IPS DF 6.9 (cell line): ENCODE measurements at places on chromosomes 12 and 14.

DNA sequence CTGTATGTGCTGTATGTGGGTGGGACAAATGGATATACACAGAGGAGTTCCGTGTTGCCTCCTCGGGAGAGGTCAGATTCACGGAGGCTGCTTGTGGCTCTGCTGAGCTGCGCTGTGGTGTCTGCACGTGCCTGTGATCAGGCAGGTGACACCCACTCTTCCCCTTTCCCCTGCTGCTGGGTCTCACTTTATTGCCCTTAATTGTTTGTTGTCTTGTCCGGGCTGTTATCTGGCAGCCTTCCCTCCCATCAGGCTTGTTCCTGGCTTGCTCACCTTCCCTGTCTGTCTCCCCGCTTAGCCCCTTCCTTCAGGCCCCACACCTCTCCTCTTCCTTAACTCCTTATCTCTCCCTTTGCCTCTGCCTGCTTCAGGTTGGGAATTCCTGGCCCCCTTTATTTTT is 13.5 kb downstream of the WNT5B start:
- no peak for DNase-seq

DNA sequence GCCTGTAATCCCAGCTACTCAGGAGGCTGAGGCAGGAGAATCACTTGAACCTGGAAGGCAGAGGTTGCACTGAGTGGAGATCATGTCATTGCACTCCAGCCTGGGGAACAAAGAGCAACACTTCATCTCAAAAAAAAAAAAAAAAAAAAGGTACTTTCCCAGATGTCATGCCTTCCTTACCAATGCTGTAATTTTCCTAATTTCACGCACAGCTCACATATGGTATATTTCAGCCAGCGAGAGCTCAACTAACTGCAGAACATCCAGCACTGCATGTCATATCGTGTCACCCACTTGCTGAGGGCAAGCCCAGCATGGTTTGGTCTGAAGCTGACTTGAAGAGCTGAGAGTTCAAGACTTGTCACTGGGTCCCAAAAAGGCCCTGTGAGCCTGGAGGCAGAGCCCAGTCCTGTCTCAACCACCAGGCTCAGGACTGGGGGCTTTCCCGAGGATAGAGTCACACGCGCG is 29.0 kb downstream of the NFKBIA start:
- DNase-seq, result no peak

DNA sequence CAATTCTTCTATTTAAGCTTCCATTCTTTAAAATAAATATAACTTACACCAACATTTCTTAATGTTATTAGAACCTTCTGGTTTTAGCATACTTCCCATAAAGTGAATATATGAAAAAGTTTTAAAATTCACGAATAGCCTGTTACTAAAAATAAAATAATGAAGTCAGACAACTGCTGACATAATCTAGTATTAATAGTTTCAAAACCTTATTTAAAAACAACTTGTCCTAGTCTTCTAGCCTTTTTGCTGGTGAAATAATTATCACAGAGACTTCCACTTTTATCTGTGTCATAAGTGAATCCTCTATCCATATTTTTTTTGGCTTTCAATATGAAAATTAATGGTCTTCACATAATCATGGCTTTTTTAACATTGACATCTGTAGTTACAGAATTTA is 93.8 kb upstream of the MON2 start:
- DNase-seq, result no peak

DNA sequence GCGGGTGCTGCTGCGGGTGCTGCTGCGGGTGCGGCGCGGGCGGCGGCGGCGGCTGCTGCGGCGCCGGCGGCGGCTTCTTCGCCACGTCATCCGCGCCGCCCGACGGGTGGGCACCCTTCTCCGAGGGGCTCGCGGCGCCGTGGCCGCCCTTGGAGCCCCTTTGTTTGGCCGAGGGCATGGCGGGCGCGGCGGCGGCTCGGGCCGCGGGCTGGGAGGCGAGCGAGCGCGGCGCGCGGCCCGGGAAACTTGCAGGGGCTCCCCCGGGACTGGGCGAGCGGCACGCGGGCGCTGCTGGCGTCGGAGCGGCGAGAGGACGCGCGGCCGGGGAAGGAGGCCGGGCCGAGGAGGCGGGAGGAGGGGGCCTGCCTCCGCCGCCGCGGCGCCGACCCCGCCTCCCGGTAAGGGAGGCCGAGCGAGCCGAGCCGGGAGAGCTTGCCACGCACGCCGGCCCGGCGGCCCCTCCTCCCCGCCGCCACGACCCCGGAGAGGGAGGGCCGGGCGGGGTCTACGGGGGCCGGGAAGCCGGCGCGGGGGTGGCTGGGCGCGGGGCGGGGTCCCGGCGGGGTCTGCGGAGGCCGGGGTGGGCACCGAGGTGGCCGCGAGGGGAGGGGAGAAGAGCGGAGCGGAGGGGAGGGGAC is at the start of gene CKAP4:
Gene CKAP4, minus strand, starts transcription at position 347 of the 638 bp plus-strand sequence. Its CDS starts 169 bp downstream, at position 178.
- no peak for DNase-seq

DNA sequence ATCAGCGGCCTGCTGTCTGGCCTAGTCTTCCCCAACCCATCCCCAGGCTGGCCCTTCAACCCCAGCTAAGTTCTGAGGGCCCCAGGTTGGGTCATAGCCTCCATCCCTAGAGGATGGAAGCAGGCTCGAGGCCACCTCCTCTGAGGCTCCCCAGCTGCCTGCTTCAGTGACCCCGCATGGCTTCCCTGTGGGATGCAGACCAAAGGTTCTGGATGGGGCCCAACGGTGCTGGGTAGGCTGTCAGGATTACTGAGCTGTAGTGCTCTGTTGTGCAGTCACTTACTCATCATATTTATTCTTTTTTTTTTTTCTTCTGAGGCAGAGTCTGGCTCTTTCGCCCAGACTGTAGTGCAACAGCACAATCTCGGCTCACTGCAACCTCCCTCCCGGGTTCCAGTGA is 92.0 kb downstream of the IRF2BPL start:
- no peak for DNase-seq

DNA sequence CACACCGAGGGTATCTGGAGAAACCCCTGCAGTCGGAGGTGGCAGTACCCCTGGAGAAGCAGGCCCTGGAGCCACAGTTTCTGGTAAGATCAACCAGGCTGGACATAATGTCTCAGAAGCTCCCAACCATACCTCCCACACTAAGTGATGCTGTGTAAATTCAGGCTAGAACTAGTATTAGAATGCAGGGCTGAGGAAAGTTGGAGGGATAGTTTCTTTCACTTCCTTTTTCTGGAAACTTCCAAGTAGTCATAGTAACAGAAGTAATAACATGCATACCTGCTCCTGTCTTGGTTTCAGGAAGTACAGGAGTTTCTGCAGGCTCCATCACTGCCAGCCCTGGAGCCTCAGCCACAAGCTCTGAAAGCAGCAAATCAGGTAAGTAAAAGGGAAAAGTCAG is 228.1 kb upstream of the CNTN1 start:
- DNase-seq, result no peak

GRCh38 chr14:70879448-70879847 is 27.8 kb upstream of the PCNX1 start:
- no peak for DNase-seq

- no peak for DNase-seq
These were observed 3.8 kb upstream of the SCARB1 start for GRCh38 chr12:124867401-124867930.

- no peak for DNase-seq
These were observed 11.5 kb downstream of the ALG10 start for GRCh38 chr12:34033628-34034296.

DNA sequence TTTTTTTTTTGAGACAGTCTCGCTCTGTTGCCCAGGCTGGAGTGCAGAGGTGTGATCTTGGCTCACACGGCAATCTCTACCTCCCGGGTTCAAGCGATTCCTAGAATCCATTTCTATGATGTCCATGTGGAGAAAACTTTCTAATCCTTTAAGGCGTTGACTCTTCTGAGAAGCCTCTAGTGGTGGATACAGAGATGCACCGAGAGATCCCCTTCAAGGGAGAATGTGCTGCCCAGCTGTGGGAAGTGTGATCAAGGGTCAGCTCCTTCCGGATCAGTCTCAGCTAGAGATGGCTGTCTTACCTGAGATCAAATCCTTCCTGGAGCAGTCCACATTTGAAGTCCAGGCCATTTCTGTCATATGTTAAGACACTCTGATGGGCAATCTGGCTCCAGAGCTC is 92.7 kb upstream of the HECTD1 start:
- DNase-seq, result no peak

- no peak for DNase-seq
These were observed 325.1 kb downstream of the AEBP2 start for GRCh38 chr12:19764408-19764807.
